ENCODE measurements at places on chromosomes 7 and 10.

- no peak for DNase-seq
Measured at GRCh38 chr10:62746951-62747729, 57.4 kb upstream of the ADO start.

GRCh38 chr7:152751449-152752141, 8.0 kb upstream of the ACTR3B start:
- DNase-seq, result no peak

- DNase-seq, result no peak
Measured at GRCh38 chr7:29574659-29575058, 11.0 kb downstream of the PRR15 start.

DNA sequence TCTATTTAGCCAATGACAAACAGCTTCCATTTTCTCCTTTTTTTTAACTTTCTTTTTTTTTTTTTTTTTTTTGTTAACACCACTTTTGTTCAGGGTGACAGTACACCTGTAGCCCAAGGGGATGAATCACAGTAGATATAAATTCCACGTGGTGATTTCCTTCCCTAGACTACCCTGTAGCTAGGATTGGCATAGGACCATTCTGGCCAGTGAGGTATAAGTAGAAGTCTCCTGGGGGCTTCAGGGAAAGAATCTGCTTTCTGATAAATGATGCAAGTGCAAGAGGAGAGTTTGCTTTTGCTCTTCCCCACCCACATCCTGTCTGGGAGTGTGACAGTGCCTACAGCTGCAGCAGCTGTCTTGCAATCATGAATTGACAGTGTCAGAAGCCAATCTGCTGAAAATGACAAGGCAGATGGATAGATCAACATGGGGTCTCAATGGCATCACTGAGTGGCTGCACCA, 63.2 kb upstream of the TOMM7 start:
- DNase-seq, result peak; percentile 8

- DNase-seq, result no peak
Measured at GRCh38 chr7:152702-153391, 39.5 kb upstream of the FAM20C start.

- no peak for DNase-seq
Measured at GRCh38 chr10:53601260-53601875, 828.8 kb upstream of the MBL2 start.

DNA sequence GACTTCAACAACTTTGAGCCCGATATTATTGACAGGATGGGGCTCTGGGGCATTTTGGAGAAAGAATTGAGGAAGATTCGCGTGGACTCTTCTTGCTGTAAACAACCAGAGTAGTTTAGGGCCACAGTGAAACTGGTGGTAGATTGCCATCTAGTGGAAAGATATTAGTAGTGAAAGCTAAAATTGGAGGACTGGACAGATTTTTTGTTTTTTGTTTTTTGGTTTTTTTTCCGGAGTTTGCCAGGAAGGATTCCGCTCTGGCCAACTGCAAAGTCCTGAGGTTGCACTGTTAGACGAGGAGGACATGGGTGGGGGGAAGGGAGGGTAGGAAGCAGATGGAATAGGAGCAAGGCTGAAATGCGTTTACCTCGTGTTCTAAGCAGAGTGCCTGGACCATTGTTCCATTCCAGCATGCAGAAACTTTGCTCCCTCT, 11.7 kb downstream of the NOBOX start:
- DNase-seq, result no peak

- DNase-seq, result no peak
Measured at GRCh38 chr7:142960955-142961512, 1.1 kb downstream of the KEL start.

GRCh38 chr10:5960070-5960972, 17.0 kb downstream of the IL15RA start:
- no peak for DNase-seq

DNA sequence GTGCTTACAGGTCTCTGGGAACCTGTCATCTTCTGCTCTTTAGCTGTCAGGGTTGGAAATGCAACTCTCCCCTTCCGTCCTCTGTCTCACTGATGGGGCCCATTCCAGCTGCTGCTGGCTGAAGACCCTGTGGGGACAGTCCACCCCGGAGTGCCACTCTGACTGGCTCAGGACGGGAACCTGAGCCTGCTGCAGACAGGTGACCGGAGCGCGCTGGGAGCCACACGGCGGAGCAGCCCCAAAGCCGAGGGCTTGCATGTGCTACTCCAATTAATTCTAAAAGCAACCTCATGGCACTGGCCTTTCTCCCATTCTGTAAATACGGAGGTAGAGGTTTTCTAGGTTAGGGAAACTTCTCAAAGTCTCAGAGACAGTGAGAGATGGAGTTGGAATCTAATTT, 223.5 kb upstream of the PITRM1 start:
- no peak for DNase-seq

DNA sequence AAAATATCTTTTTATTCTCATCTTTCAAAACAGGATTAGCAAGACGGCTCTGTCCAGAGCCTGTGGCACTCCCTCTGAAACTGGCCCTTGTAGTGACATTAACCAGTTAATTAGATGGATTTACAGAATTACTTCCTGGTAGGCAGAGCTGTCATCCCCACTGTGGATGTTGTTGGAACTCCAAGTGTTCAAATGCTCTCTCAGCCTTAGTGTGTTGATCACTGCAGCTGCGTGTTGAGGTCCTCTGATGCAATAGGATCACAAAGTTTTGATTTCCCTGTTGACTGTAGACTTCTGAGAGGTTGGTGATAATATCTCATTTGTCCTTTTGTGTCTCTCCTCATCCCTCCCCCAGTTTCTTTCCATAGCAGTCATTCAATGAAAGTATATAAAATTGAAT, 117.3 kb upstream of the CDK6 start:
- DNase-seq, result peak; percentile 11

GRCh38 chr10:111079241-111079760, 2.5 kb downstream of the ADRA2A start:
- no peak for DNase-seq
